GOT3 (cell line): ENCODE measurements at places on chromosomes 6 and 20.

DNA sequence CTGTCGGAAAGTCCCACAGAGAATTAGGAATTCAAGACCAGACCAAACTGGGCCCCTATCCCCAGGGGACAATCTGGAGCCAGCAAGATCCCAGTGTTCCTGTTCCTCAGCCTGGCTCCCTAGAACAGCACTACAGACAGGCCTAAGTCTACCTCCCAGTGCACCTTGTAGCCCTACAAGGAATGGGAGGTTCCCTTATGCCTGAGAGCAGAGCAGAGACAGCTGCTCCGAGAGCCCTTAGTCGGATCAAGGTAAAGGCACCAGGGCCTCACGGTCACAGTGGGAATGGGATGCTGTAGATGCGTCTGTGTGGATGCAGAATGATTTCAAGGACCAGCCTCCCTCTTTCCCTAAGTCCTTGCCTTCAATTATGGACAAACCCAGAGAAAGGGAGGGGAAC lies 204.5 kb upstream of the STXBP5 start:
- no peak for DNase-seq

DNA sequence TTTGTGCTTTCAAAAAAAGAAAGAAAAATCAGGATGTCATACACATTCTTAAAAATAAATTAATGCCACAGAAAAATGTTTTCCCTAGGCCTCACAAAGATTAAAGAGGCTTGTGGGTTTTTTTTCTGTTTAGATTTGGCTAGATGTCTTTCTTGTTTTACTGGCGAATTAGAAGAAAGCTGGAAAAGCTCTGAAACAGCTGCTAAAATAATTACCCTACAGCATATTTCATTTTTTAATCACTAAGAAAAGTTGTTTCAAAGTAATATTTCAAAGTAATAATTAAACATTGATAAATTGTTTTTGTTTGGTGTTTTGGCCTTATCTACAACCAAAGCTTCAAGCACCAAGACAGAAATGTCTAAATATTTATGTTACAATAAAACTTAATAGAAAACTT lies 3.7 kb upstream of the ENPP1 start:
- no peak for DNase-seq

DNA sequence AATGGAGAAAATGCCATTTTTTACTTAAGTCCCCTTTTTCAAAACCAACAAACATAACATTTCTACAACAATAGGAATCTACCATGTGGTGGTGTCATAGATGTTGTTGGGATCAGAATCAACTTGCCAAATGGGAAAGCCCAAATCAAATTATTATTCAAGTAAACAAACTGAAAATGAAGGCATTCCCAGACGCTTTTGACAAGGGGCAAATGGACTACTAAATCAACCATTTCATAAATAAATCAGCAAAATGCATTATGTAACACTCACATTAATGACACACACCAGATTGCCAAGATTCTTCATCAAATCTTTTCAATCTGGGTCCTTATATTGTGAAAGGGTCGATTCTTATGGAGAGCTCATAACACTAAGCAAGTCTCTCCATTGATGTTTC lies 375.6 kb downstream of the KIF16B start:
- no peak for DNase-seq

- peak; percentile 49 for DNase-seq
Observed at GRCh38 chr20:61560361-61560853, 308.3 kb downstream of the CDH4 start.

GRCh38 chr6:50842861-50843384 lies 24.3 kb downstream of the TFAP2B start:
- DNase-seq = no peak

DNA sequence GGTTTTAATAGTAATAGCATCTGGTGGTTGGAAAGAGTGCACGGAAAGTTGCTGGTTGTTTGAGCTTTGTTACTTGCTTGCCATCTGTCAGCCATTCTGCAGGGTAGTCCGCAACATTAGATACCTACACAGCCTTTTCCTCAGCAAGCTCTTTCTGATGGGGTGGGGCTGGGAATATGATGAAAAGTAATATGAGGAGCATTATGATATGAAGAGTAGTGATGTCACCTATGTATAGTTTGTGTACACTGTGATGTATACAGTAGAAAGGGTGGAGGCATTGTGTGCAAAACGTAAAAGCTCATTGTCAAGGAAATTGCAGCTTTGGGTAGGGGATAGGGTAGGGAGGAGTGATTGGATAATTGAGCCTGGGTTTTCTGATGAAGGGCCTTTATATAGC lies 16.1 kb downstream of the SCAF8 start:
- DNase-seq = no peak

GRCh38 chr20:50346374-50347283 lies 156.0 kb downstream of the CEBPB start:
- DNase-seq = no peak

DNA sequence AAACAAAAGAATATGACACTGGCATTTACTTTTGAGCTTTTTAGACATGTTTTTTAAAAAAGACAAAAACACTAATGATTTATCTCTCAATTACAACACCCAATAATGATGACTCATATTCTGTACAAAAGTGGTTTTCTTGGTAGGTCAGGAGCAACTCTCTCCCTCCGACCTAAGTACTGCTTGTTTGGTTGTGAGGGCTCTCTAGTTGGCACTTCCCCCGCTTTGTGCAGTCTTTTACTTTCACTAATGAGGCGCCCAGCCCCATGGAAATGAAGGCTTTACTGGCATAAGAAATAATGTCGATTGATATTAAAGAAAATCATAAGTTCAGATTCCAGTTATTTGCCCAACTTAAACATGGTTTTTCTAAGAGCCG lies 1.3 kb downstream of the KPNA5 start:
- no peak for DNase-seq

DNA sequence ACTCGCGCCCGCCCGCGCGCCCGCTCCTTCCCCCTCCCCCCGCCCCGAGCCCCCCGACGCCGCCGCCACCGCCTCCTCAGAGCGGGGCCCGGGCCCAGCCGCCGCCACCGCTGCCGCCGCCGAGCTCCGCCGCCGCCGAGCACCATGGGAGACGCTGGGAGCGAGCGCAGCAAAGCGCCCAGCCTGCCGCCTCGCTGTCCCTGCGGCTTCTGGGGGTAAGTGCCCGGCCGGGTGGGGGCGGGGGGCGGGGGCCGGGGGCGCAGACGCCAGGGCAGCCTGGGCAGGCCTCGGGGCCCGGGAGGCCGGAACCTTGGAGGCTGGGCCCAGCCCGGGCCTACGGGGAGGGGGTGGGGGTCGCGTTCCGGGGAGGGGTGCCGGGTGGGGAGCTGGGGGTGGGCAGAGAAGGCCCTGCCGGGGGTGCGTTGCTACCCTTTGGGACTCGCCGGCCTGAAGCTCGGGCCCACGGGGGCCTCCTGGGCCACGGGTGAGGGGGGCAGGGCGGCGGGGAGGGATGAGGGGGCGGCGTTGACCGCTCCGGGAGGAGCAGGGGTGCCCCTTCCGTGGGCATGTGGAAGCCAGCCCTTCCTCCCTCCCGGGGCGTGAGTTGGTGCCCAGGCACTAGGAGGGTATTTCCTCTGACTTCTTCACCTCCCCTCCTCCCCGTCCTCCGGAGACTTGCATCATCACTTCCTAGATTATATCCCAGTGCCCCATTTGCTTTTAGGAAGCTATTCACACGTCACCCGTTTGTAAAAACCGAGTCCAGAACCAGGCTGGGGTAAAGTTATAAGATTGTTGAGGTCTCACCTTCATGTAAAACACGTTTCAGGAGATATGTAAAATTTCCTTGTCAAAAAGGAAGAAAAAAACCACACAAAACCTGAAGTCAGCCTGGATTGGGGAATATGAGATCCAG lies 533 bp downstream of the ZFAND3 start:
- DNase-seq = no peak

GRCh38 chr20:49866051-49866450 lies 49.3 kb downstream of the SPATA2 start:
- DNase-seq = no peak

DNA sequence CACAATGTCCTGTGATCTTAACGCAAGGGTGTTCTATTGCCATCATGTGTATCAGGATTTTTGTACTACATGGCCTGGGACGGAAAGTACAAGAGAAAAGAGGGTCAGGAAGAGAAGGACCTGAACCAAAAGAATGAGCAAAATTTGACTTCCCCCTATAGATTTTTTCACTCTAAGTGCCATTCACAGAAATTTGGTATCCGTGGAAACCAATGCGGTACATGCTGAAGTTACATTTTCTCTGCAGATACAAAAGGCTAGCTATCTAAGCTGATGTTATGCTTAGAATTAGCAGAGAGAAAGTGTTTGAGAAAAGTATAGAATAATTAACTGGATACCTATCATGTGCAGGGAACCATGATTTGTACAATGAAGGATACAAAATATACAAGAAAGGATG lies 12.4 kb upstream of the PDE7B start:
- no peak for DNase-seq

GRCh38 chr6:170090561-170090960 lies 200.3 kb downstream of the DLL1 start:
- no peak for DNase-seq

DNA sequence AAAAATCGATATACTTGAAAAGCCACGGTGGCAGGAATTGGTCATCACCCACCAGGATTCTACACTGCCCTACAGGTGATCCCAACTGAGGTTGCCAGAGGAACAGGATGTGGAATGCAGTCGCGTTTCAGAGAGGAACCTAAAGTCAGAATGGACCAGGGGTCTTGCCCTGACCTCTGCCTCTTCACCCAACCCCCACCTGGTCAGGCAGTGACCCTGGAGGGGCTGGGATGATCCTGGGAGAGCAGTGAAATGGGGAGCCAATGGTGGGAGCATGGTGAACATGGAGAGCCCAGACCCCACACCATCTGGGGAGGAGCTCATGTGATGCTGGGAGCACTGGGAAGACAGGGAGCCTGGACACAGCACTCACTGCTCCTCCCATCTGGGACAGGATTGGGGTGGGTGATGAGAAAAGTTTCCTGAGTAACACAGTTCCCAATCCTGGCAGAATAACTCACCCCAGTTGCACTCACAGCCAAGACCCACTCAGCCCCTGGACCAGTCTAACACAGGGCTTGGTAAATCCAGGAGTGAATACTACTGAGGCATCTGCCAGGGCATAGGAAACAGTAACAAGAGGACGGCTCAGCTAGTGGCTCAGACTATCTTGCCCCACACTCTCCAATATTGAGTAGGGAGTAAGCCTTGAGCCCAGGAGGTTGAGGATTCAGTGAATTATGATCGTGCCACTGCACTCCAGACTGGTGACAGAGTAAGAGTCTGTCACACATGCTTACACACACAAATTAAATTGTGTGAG lies 1.7 kb upstream of the ULBP2 start:
- no peak for DNase-seq

DNA sequence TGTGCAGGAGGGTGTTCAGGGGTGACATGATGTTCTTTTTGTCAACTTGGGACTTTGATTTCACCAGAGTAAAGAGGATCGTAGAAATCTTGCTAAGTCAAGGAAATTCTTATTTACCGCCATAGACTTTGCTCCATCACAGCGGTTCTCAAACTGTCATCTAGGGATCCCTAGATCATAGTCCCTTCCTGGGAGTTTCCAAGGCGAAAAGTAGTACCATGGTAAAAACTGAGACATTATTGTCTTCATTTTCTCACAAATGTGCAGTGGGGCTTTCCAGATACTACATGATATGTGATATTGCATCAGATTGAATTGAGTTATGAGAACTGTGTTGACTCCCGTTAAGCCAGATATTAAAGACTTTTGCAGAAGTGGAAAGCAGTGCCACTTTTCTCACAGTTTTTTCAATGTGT lies 79.7 kb downstream of the JARID2 start:
- DNase-seq = no peak

- no peak for DNase-seq
Observed at GRCh38 chr20:38238829-38239228, 21.7 kb downstream of the KIAA1755 start.

DNA sequence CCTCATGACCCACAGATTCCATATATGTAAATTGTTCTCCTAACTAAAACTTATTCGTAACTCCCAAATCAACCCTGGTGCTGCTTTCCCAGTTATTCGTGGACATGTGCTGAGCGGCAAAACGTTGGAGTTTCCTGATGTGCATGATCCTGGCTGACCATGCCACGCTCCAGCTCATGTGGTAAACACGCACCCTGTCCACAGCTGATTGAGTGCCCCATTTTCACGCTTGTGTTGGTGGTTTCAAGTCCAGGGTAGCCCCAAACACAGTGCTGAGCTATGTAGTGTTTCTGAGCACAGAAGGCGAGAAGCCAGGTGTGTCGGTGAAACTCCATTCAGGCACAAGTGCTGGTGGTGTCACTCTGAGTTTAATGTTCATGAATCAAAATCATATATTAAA lies 19.1 kb upstream of the FOXC1 start:
- DNase-seq = no peak

- DNase-seq = no peak
Observed at GRCh38 chr6:110965629-110966229, 7.2 kb downstream of the GTF3C6 start.

- no peak for DNase-seq
Observed at GRCh38 chr6:56364827-56365339, 117.5 kb upstream of the COL21A1 start.

DNA sequence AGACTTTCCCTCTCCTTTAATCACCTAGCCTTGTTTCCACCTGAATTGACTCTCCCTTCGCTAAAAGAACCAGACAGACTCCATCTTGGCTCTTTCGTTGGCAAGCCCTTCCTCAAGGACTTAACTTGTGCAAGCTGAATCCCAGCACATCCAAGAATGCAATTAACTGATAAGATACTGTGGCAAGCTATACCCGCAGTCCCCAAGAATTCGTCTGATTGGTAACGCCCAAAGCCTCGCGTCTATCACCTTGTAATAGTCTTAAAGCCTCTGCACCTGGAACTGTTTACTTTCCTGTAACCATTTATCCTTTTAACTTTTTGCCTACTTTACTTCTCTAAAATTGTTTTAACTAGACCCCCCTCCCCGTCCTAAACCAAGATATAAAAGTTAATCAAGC lies 15.6 kb upstream of the MYCT1 start:
- no peak for DNase-seq

DNA sequence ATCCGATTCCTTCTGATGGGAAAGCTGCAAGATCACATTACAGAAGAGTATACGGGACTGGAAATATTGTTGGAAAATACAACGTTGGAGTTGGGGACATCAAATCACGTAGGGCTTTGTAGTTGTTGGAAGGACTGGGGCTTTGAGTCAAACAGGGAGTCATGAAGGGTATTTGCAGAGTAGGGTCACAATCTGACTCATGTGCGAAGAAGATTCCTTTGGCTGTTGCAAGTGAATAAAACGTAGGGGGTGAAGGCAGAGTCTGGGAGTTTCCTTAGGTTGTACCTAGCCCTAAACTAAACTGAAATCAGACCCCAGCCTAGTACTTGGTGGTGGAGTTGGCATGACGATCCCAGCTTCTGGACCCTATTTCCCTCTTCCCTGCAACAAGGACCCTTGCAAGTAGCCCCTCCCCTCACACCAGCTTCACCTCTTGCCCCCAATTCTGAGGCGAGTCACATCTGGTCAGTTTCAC lies 32.3 kb downstream of the SNX5 start:
- DNase-seq = no peak

- no peak for DNase-seq
Observed at GRCh38 chr20:54497931-54498718, 22.7 kb downstream of the DOK5 start.

GRCh38 chr6:170208651-170209353 lies 82.1 kb downstream of the DLL1 start:
- DNase-seq = no peak
